Activated T-helper 1 cell treated with anti-CD3 and anti-CD28 coated beads, Interleukin-2, amount 50 U/mL, for 16 hours (primary cell): ENCODE measurements at places on chromosomes 16 and 17.

DNA sequence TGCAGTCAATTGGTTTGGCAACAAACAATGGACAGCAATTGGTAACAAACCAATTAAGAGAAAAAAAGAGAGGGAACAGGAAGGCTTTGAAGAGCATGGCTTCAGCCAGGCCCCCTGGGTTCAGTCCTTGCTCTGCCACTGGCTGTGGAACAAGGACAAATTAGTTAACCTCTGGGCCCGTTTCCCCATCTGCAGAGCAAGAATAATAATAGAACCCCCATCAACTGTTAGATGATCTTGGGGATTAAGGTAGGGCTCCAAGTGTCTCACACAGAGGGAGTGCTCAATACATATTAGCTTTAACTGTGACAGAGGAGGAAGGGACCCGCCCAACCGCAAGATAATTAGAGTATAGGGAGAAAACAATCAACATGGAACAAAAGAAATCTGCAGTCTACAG lies 55.2 kb downstream of the PECAM1 start:
- no peak for DNase-seq

GRCh38 chr16:17358846-17359245 lies 111.9 kb downstream of the XYLT1 start:
- DNase-seq: no peak

- no peak for DNase-seq
Measured at GRCh38 chr17:8123695-8124349, at the start of gene HES7. Gene HES7 (minus strand): TSS chr17:8124106. CDS start chr17:8124084, 22 bp downstream.

DNA sequence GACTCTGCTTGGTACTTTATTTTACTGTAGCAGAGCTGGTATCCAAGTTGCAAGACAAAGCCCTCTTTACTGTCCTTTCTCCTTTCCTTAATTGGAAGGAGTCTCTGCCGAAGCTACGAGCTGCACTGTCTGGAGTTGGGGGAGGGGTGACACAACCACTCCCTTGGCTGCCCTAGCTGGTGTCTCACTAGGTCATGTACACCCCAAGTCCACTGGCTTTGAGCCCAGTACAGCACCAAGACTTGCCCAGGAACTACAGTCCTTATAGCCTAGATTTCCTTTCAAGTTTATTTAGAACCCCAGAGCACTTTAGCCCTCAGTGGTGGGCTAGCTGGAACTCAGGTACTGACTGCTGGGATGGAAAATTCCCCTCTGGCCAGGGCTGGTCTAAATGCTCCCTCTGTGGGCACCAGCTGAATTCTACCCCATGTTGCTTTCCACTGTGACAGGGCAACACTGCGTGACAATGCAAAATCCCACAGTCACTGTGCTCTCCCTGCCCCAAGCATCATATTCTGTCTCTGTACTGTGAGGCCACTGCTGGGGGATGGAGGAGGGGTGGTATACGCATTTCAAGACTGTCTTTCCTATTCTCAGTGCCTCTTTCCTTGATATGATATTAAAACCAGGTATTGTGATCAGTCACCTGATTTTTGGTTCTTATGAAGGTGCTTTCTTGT lies 18.4 kb downstream of the EFCAB5 start:
- DNase-seq: no peak

- no peak for DNase-seq
Measured at GRCh38 chr17:31294820-31295488, 2.1 kb downstream of the OMG start.

DNA sequence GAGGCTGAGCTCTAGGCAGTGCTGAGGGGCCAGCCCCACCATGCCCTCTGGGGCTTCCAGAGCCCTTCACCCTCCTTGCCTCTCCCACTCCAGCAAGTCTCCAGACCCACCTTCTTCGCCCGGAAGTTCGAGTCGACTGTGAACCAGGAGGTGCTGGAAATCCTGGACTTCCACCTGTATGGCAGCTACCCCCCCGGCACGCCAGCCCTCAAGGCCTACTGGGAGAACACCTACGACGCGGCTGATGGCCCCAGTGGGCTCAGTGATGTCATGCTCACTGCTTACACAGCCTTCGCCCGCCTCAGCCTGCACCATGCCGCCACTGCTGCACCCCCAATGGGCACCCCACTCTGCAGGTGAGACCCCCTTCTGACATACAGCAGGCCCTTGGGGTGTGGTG lies 10.5 kb downstream of the XYLT2 start:
- no peak for DNase-seq

DNA sequence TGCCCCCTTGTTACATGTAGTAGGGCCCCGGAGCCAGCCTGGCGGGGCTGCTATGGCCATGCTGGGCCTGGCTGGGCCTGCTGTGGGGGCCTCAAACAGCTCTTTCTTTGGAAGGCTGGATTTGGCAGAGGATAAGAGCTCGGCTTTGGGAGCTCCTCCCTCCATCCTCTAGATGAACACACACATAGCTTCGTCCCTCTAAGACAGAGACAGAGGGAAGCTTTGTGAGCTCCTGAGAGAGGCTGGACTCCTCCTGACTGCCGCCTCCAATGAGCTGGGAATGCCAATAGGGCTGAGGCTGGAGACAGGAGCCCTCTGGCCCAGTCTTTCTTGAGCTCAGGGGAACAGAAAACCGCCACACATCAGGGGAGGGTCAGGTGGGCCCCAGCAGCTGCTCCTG lies 37.3 kb upstream of the CDC42EP4 start:
- no peak for DNase-seq

- no peak for DNase-seq
Measured at GRCh38 chr17:81390873-81391255, 4.4 kb upstream of the BAHCC1 start.

DNA sequence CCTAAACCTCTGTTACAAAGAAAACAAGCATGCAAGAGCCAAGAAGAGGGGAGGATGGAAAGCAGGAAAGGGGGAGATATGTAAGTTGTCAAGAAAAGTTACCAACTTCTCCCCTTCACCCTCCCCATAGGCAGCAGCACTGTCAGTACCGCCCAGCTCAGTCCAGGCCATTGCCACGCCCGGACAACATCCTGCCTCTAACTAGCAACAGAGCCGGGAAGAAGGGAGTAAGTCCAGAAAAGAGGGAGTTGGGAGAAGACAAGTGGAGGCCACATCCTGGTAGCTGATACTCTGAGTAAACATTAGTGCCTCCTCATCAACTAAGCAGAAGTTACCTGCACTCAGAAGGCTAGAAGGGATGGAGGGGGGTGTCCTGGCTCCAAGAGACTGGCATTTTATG lies 113.6 kb downstream of the SMG6 start:
- DNase-seq: no peak

GRCh38 chr17:9821921-9822320 lies at the start of gene GSG1L2:
Gene GSG1L2 (minus strand): TSS chr17:9822079. CDS start chr17:9822071, 8 bp downstream.
- DNase-seq: no peak

DNA sequence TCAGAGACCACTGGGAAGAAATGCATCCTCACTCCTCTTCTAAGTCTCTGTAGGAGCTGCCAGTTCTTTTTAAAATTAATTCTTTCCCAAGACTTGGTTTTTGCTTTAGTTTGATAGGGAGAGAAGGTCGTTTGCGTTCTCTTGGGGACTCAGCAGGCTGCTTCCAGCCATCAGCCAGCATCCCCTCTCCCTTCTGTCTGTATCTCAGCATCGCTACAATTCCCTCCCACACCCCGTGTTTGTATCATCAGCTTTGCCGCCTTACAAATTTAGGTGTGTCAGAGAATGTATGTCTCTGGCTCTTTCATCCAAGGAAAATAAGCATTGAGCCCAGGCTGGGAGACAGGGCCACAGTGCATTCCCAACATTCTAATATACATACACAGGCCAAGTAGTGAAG lies 5.4 kb downstream of the HOXB6 start:
- DNase-seq: no peak

DNA sequence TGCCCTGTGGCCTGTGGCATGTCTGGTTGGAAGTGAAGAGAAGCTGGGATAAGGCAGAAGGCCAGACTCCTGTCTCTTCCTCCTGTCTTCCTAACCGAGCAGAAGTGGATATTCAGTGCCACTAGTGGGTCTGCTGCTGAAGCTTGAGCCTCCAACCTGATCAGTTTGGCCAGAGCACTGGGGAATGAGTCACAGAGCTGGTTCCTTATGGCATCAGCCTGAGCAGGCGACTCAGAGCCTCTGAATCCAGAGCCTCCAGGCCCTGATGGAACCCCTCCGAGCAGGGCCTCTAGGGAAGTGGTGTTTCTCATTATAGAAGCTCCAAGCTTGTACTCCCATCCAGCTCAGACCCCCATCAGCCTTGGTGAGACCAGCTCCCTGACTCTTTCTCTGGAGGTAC lies 2.0 kb downstream of the WSCD1 start:
- DNase-seq: no peak

GRCh38 chr17:64120159-64120810 lies 9.7 kb downstream of the ERN1 start:
- no peak for DNase-seq

- no peak for DNase-seq
Measured at GRCh38 chr16:3492356-3492755, 2.9 kb downstream of the C16orf90 start.

GRCh38 chr16:66603537-66604375 lies 748 bp upstream of the CMTM3 start:
- DNase-seq: peak; percentile 62

- no peak for DNase-seq
Measured at GRCh38 chr17:31509095-31509804, 117.8 kb downstream of the RAB11FIP4 start.

GRCh38 chr17:47717261-47717697 lies 15.8 kb upstream of the TBX21 start:
- no peak for DNase-seq

DNA sequence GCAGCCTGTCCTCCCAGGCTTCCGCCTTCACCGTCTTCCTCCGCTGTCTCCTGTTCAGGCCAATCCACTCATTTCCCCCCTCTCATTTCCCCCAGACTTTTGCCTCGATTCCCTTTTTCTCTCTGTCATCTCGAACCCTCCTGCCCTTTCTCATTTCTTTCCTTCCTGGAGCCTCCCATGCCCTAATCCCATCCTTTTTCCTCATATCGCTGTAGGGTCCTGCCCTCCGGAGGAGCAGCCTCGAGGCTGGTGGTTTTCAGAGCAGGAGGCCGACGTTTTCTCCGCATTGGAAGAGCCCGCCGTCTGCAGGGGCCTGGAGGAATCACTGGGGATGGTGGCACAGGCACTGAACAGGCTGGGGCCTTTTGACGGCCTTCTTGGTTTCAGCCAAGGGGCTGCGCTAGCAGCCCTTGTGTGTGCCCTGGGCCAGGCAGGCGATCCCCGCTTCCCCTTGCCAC lies 597 bp downstream of the OVCA2 start:
- no peak for DNase-seq

DNA sequence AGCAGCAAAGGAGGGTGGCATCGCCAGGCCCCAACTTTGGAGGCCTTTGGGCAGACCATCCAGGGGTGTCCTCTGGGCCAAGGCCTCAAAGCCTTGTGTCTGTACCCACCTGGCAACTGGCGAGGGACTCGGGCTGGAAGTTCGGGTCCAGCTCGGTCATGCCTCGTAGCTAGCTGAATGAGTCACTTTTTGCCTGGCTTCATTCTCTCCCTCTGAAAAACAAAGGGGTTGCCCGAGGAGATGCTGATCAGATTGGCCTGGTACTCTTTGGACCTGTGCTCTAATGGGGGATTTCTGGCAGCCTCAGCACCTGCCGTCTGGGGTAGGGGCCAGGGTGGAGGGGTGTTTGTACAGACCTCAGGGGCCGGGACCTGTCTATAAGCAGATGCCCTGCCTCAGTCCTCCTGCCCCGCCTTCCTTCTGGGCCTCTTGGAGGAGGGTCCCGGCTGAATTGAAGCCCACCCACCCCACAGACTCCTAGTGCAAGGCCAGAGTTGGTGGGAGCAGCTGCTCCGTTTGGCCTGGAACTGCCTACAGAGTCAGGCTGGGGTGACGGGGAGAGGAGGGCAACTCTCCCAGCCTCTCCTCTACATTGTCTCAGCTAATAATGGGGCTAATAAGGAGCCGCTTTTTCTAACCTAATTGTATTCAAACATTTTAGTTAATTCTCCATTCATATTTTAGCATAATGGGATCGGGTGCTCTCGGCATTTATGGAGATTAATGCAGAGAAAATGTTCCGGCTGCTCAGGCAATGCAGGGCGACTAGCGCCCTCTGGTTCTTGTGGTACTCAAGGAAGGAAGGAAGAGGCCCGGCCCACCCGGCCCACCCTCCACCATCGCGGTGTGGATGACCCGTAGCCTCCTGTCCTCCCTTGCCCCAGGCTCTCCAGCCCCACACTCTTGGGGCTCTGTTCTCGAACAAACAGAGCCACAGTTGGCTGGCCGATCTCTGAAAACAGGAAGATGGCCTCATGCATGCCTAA lies 21.4 kb upstream of the ABCC3 start:
- no peak for DNase-seq

- no peak for DNase-seq
Measured at GRCh38 chr17:78089576-78090281, 38.8 kb downstream of the TMC6 start.

GRCh38 chr17:1120596-1121441 lies 59.0 kb downstream of the ABR start:
- no peak for DNase-seq

DNA sequence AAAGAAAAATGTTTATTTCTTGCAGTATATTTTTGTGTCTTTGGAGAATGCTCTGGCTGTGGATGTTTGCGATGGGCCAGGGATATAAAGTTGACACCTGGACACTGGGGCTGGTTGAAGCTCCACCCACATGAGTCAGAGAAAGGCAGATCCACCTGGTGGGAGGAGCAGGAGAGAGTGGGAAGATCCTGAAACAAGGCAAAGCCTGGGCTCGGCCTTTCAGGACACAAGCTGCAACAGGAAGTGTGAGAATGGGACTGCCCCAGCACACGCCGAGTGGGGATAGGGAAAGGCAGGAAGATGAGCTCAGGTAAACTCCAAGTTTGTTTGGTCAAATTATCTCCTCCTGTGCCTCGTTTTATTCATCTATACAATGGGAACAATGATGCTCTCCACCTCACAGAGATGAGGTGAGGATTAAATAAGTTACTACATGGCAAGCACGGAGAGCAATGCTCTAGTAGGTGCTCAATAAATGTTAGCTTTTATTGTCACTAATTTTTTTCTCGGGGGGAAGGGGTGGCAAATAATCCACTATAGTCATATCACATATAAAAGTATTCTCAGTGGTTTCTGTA lies 21.4 kb upstream of the PITPNM3 start:
- DNase-seq: no peak

- DNase-seq: no peak
Measured at GRCh38 chr17:27915709-27916108, 22.5 kb upstream of the LYRM9 start.

DNA sequence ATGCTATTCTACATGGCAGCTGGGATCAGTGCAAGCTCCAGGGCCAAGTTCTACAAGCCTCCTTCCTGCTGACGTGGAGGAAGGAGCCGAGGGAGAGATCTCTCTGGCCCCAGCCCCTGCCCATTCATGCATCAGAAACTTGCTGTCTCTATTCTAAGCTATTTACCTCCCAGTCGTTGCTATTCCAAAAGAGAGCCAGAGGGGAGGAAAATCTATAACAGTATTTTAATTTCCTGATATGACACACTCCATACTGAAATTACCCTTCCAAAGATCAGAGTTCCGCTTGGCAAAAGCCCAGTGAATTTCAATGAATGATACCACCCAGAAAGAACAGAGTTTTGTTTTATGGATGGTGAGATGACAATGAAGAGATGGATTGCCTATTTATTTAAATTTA lies 133.4 kb downstream of the GRIN2A start:
- no peak for DNase-seq

DNA sequence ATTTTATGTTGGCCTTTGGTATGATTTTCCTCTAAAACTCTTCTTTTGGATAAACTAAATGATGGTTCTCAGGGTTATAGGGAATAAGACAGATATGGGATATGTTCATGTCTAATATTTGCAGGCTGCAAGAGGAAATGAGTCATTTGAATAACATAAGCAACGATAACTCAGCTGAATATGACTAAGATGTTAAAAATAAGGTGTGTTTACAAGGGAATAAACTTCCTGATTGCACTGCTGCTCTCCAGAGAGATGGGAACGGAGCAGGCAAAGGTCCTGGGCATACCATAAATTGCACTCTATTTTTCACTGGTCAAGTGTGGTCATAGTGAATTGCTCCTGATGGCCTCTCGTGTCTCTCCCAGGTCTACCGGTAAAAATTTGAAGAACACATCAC lies 666.2 kb downstream of the TOX3 start:
- DNase-seq: no peak
